Frontal cortex (tissue), 4 donors: ENCODE measurements at places on chromosomes 7 and 10.

DNA sequence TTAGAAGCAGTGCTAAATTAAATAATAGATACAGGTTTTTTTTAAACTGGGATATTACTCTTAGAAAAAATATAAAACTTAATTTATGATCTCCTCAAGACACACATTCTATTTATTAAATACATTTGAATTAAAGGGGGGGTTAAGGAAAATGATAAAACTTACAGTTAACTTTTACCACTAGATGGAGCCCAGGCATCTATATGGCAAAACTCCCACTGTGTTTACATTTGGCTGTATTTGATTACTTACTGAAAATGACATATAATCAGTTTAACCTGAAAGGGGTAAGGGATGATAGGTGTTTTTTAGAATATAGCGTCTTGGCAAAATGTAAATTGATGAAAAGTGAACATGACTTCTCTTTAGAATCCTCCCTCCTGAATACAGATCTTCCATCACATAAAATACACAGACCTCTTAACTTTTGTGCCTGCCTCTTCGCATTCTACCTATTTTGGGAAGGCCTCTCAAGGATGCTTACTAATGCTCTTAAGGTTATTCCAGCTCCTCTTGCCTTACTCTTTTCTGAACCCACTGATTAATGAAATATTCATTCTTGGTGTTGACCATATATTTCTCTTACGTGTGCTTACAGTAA lies 235.7 kb downstream of the AGMO start:
- peak; percentile 6 for DNase-seq

- no peak for DNase-seq
Observed at GRCh38 chr7:49522111-49522510, 251.3 kb upstream of the VWC2 start.

- no peak for DNase-seq
Observed at GRCh38 chr7:46291050-46291438, 370.0 kb upstream of the IGFBP3 start.

- no peak for DNase-seq
Observed at GRCh38 chr7:130899638-130900401, 165.8 kb upstream of the KLF14 start.

GRCh38 chr7:100396421-100396982 lies 23.2 kb downstream of the PILRA start:
- DNase-seq: no peak

- no peak for DNase-seq
Observed at GRCh38 chr10:58993480-58994221, 182.8 kb upstream of the PHYHIPL start.

GRCh38 chr7:47128700-47129099 lies 453.2 kb downstream of the TNS3 start:
- no peak for DNase-seq
